ENCODE measurements at places on chromosomes 13 and 19. TPM values are rescaled to one million over a fixed set of nuclear protein-coding genes. Genes with fewer than 3 reads are reported as not detected.

ZNF524 gene
- 13.4 TPM for total RNA-seq

SHANK1 gene
- 3.6 TPM for total RNA-seq

CD177 gene
- not detected for total RNA-seq

RNF113B gene
- total RNA-seq, result not detected

EFNB2 gene
- 10.1 TPM for total RNA-seq

ZIC2 gene
- total RNA-seq, result not detected

SPRED3 gene
- total RNA-seq, result 5.6 TPM

Data from LHCN-M2 (cell line).